ENCODE measurements at places on chromosomes 3 and 15. TPM values are rescaled to one million over a fixed set of nuclear protein-coding genes. Genes with fewer than 3 reads are reported as not detected.

The THAP10 gene
- 1.9 TPM for total RNA-seq

The HMG20A gene
- total RNA-seq: 34.0 TPM

The TOP2B gene
- 83.1 TPM for total RNA-seq

The ZPLD1 gene
- not detected for total RNA-seq

The CNTN4 gene
- total RNA-seq: 51.3 TPM

The MNS1 gene
- total RNA-seq: 2.6 TPM

The BCL2A1 gene
- not detected for total RNA-seq

The DNASE1L3 gene
- not detected for total RNA-seq

DNA sequence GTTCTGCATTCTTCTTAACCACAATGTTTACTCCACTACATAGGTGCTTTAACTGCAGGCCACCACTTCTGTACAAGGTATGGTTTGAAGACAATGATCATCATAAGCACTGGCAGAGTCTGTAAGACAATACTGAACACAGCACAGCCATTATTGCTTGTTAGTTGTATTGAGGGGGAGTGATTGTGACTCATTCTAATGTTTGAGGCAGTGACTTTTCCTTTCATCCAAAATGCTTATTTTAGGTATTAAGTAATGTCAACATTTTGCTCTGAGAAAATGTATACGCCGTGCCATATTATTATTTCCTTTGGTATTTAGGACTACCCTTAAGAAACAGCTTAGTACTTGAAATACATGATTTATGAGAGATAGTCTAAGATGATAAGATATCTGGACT, 618.2 kb upstream of the ZNF717 start:
- no peak for DNase-seq
- H3K4me1 ChIP-seq: no peaks in the 10 kb centered on the region
- no peak overlapping the region for H3K4me3 ChIP-seq
- H3K27ac ChIP-seq: no peak overlapping the region
- H3K27me3 ChIP-seq: no peaks in the 10 kb centered on the region
- no peaks in the 10 kb centered on the region for H3K36me3 ChIP-seq

GRCh38 chr15:63041974-63042876, at the start of gene TPM1:
Gene TPM1, plus strand, starts transcription at chr15:63042747. Its CDS starts 83 bp downstream, at chr15:63042830.
- DNase-seq: peak; percentile 93
- H3K4me3 ChIP-seq: peak within 1 kb of the TSS; percentile 73
- no peaks in the 10 kb centered on the region for H3K36me3 ChIP-seq
- H3K27ac ChIP-seq: peak within 1 kb of the TSS; percentile 96
- no peaks in the 10 kb centered on the region for H3K27me3 ChIP-seq

- peaks cover 22% of the 10 kb centered on the region for H3K36me3 ChIP-seq
- H3K27ac ChIP-seq: no peak overlapping the region
- no peak for DNase-seq
- no peak overlapping the region for H3K4me3 ChIP-seq
- H3K4me1 ChIP-seq: no peaks in the 10 kb centered on the region
Observed at GRCh38 chr3:48414376-48415250, 15.3 kb downstream of the PLXNB1 start.

- no peak overlapping the region for H3K4me3 ChIP-seq
- H3K4me1 ChIP-seq: no peaks in the 10 kb centered on the region
- no peak for DNase-seq
- no peaks in the 10 kb centered on the region for H3K27me3 ChIP-seq
- H3K36me3 ChIP-seq: no peaks in the 10 kb centered on the region
Observed at GRCh38 chr15:47523681-47524475, 193.4 kb upstream of the SEMA6D start.

- no peaks in the 10 kb centered on the region for H3K27me3 ChIP-seq
- H3K4me1 ChIP-seq: peaks cover 51% of the 10 kb centered on the region
- H3K4me3 ChIP-seq: no peak overlapping the region
Observed at GRCh38 chr15:74868059-74868458, 5.1 kb downstream of the SCAMP2 start.

DNA sequence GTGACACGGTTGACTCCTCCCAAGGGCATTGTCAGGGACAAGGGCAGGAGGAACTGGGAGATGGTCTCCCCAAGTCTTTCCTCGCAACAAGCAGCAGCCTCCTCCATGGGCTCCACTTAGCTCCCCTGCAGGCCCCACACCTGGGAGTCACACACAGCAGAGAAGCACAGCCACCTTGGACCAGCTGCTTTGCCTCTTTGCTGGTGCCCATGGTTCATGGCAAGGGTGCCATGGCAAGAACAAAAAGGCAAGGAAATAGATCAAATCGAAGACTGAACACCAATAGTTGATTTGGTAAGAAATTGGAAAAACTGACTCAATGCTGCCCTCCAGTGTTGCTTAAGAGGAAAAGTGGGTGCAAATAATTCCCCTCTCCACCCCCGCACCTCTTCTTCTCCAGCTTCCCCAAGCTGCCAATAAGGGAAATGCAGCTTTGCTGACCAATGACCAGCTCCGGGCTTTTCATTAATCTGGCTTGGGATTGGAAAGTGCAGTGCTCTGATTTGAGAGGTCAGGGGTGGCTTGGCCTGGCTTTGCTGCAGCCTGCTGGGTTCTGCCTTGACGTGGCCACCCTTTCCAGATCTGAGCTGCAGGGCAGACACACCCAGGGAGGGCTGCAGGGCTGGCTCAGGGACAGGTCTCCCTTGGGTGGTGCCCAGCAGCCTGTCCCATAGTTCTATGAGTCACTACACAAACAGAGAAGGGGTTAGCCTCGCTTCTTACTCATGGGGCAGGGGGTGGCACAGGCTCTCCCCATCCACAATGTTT, 162.0 kb downstream of the KLF13 start:
- peak; percentile 60 for DNase-seq
- peak overlapping the region; percentile 37 for H3K27ac ChIP-seq

- no peaks in the 10 kb centered on the region for H3K36me3 ChIP-seq
- no peaks in the 10 kb centered on the region for H3K4me1 ChIP-seq
- no peak overlapping the region for H3K4me3 ChIP-seq
- H3K27ac ChIP-seq: no peak overlapping the region
- DNase-seq: no peak
Observed at GRCh38 chr3:9292516-9292915, 43.1 kb upstream of the SRGAP3 start.

DNA sequence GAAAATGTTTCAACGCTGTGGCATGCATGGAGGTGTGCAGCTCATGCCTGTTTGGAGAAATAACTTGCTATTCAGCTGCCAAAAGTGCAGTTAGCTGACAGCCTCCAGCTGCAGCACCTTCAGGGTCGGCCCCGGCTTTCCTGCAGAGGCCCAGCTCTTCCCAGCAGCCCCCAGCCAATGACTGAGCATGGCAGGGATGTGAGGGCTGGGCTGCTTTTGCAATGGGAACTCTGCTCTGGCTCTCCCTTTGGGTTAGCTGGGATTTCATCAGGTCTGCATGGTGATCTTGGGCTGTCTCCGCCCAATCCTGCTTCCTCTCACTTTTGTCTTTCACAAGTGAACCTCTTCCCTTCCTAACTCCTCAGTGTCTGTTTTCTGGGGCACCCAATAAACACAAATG, 396.6 kb downstream of the EPHB1 start:
- no peak for DNase-seq
- no peak overlapping the region for H3K4me3 ChIP-seq
- no peaks in the 10 kb centered on the region for H3K36me3 ChIP-seq
- no peaks in the 10 kb centered on the region for H3K27me3 ChIP-seq
- no peaks in the 10 kb centered on the region for H3K4me1 ChIP-seq
- no peak overlapping the region for H3K27ac ChIP-seq

GRCh38 chr3:77251136-77251535, 211.2 kb downstream of the ROBO2 start:
- DNase-seq: no peak
- H3K4me3 ChIP-seq: no peak overlapping the region
- no peaks in the 10 kb centered on the region for H3K27me3 ChIP-seq
- no peaks in the 10 kb centered on the region for H3K4me1 ChIP-seq
- H3K27ac ChIP-seq: no peak overlapping the region

- no peaks in the 10 kb centered on the region for H3K27me3 ChIP-seq
- no peak for DNase-seq
- no peaks in the 10 kb centered on the region for H3K36me3 ChIP-seq
- no peak overlapping the region for H3K4me3 ChIP-seq
- H3K27ac ChIP-seq: no peak overlapping the region
Observed at GRCh38 chr15:77457191-77457904, 36.7 kb downstream of the HMG20A start.

- no peaks in the 10 kb centered on the region for H3K4me1 ChIP-seq
- no peaks in the 10 kb centered on the region for H3K36me3 ChIP-seq
- DNase-seq: no peak
- H3K4me3 ChIP-seq: no peak overlapping the region
- no peak overlapping the region for H3K27ac ChIP-seq
Observed at GRCh38 chr15:89630260-89630659, 25.0 kb downstream of the KIF7 start.

- no peaks in the 10 kb centered on the region for H3K36me3 ChIP-seq
- H3K27ac ChIP-seq: no peak overlapping the region
- H3K4me3 ChIP-seq: no peak overlapping the region
- no peaks in the 10 kb centered on the region for H3K4me1 ChIP-seq
Observed at GRCh38 chr15:101808201-101808600, 3.8 kb upstream of the OR4F15 start.

- no peaks in the 10 kb centered on the region for H3K36me3 ChIP-seq
- DNase-seq: no peak
- no peak overlapping the region for H3K4me3 ChIP-seq
- no peaks in the 10 kb centered on the region for H3K27me3 ChIP-seq
- H3K27ac ChIP-seq: no peak overlapping the region
- H3K4me1 ChIP-seq: peaks cover 3% of the 10 kb centered on the region
Observed at GRCh38 chr3:48387634-48388033, 15.6 kb downstream of the FBXW12 start.
